ENCODE measurements at places on chromosomes 5 and 9.

DNA sequence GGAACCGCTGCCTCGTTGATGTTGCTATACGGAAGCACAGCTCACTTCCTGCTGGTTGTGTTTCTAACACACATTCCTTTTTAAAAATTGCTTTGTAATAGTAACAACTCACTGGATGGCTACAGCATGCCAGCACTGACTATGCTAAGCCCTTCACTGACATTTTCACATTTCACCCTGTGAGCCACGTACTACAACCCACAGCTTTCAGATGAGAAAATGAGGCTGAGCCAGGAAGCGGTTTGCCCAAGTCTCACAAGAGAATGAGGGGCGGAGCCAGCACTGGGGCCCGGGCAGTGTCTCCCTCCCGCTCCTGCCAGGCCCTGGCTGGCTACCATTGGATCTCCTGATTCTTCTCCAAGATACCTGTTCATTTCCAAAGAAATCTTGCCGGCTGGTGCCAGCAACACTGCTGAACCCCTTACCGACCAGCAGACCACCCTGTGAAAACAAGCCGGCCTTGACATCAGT is 38.3 kb downstream of the FAM78A start:
- peak; percentile 67 for DNase-seq

DNA sequence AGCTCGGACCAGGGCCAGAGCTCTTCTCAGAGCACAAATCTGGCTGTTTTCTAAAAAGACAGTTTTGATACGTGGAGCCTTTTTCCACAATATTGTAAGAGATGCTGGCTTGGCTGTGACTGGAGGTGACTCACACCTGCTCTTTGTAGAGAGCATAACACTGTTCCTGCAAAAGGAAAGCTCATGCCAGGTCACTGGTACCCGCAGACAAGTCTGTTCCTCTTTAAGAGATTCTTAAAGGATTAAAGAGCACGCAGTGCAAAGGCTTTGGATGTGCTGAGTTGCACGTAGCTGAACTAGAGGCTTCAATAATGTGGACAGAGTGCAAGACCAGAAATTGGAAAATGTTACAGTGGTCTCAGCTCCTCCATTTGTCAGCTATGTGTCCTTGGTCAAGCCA is 19.0 kb downstream of the ACTL7B start:
- peak; percentile 2 for DNase-seq

GRCh38 chr9:85030316-85030715 is 360.8 kb downstream of the NTRK2 start:
- DNase-seq, result no peak

GRCh38 chr5:39284552-39284951 is 65.2 kb upstream of the FYB1 start:
- DNase-seq, result no peak

- DNase-seq, result no peak
Observed at GRCh38 chr5:56598941-56599340, 216.4 kb upstream of the MAP3K1 start.

- DNase-seq, result no peak
Observed at GRCh38 chr5:128668921-128669320, 130.9 kb upstream of the FBN2 start.

DNA sequence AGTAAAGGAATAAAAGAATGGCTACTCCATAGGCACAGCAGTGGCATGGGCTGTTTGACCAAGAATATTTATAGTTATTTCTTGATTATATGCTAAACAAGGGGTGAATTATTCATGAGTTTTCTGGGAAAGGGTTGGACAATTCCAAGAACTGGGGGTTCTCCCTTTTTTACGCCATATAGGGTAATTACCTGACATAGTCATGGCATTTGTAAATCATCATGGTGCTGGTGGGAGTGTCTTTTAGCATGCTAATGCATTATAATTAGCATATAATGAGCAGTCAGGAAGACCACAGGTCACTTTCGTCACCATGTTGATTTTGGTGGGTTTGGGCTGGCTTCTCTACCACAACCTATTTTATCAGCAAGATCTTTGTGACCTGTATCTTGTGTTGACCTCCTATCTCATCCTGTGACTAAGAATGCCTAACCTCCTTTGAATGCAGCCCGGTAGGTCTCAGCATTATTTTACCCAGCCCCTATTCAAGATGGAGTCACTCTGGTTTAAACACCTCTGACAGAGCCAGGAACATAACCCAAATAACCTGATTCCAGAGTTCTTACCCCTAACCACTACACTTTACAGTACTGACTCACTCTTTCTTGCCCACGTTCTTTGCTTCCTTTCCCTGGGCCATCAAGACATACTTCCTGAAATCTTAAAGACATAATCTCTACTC is 25.0 kb upstream of the MRPS30 start:
- DNase-seq, result no peak

Data from AG04449 (cell line).